Uterine smooth muscle cell (primary cell): ENCODE measurements at places on chromosomes 1 and 21. TPM values are rescaled to one million over a fixed set of nuclear protein-coding genes. Genes with fewer than 3 reads are reported as not detected.

JAM2 gene
- total RNA-seq, result 1.00 TPM in 2 replicates

CLCA1 gene
- total RNA-seq, result under 0.01 TPM in 1 of 2 replicates, not detected in the other

CFHR5 gene
- total RNA-seq, result not detected in 2 replicates

NUDT4B gene
- 6.9 and 11.2 TPM in 2 replicates for total RNA-seq

THEM5 gene
- not detected in 2 replicates for total RNA-seq

TRAF5 gene
- total RNA-seq, result 13.3 and 15.2 TPM in 2 replicates

CFHR2 gene
- total RNA-seq, result not detected in 2 replicates

SDC3 gene
- total RNA-seq, result 7.7 and 10.5 TPM in 2 replicates

LIPI gene
- total RNA-seq, result not detected in 2 replicates

PRAMEF26 gene
- total RNA-seq, result not detected in 2 replicates

TCHHL1 gene
- not detected in 2 replicates for total RNA-seq

IGSF3 gene
- 0.37 and 0.66 TPM in 2 replicates for total RNA-seq

CHRNB2 gene
- under 0.01 TPM in 1 of 2 replicates, not detected in the other for total RNA-seq

PLA2G5 gene
- total RNA-seq, result not detected in 2 replicates

OR2AK2 gene
- 0.25 TPM in 1 of 2 replicates, not detected in the other for total RNA-seq

PGBD5 gene
- 0.11 and 0.12 TPM in 2 replicates for total RNA-seq

ST6GALNAC5 gene
- total RNA-seq, result 0.66 and 4.4 TPM in 2 replicates

SPRR4 gene
- not detected in 2 replicates for total RNA-seq

KRTAP10-2 gene
- not detected in 2 replicates for total RNA-seq

NCMAP gene
- not detected in 2 replicates for total RNA-seq

PFDN2 gene
- total RNA-seq, result 74.6 and 114 TPM in 2 replicates

ELF3 gene
- total RNA-seq, result under 0.01 TPM in 2 replicates

IFT25 gene
- total RNA-seq, result 23.0 and 24.8 TPM in 2 replicates

ADORA1 gene
- 4.1 and 7.5 TPM in 2 replicates for total RNA-seq
